ENCODE measurements at places on chromosomes 16 and 17.

DNA sequence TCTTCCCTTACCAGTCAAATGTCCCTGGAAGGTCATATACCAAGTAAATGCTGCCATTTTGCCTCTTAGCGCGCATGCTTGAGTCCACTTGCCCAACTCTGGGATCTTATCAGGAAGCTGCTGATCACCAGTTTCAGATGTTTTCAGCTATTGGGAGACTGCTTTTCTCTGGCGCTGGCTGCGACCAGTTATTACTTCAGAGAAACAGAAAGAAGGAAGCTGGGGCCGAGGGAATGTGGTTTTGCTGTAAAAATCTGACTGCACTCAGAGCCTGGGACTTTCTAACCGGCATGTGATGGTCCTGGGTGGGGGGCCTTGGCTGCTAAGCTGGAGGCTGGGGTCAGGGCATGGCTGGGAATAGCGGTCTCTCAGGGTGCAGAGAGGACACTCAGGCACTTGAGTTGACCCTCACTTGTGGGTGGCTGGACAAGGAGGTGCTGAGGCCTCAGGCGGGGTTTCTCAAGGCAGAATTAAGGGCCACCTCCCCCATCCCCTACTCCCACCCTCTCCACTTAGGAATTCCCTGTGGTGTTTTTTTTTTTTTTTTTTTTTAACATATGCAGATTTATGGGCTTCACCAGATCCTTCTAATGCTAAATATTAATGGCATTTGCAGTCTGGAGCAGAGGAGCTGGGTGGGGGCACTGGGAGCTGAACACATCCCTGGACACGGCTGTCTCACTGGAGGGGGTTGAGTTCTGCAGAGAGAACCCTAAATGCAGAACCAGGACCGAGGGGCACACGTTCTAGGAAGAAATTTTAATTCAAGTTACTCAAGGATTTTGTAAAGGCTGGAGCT, 145.8 kb downstream of the CYLD start:
- DNase-seq: no peak

- DNase-seq: no peak
These were observed 1.7 kb upstream of the MAZ start for GRCh38 chr16:29804455-29805231.

GRCh38 chr16:77739559-77739892, 17.2 kb downstream of the NUDT7 start:
- no peak for DNase-seq

DNA sequence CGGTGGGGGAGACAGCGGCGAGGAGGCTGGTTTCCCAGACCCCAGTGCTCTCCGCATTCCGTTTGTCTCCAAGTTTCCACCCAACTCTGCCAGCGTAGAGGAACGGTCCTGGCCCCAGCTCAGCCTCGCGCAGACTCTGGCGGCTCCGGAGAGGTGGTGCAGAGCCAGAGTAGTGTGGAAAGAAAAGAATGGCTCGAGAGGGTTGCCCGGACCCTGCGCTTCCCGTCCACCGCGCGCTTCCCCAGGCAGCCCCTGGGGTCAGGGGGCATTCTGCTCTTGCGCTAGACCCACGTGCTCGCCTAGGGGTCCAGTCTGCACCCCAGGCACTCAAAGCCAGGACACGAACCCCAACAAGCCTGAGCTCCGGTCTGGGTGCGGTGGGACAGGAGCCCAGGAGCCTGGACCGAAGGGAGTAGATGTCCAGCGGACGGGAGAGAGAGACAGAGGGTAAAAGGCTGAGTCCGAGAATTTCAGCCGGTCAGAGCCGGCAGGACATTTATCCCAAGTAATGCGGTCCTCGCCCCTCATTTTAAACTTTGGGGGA, 3.8 kb downstream of the PMP22 start:
- no peak for DNase-seq

DNA sequence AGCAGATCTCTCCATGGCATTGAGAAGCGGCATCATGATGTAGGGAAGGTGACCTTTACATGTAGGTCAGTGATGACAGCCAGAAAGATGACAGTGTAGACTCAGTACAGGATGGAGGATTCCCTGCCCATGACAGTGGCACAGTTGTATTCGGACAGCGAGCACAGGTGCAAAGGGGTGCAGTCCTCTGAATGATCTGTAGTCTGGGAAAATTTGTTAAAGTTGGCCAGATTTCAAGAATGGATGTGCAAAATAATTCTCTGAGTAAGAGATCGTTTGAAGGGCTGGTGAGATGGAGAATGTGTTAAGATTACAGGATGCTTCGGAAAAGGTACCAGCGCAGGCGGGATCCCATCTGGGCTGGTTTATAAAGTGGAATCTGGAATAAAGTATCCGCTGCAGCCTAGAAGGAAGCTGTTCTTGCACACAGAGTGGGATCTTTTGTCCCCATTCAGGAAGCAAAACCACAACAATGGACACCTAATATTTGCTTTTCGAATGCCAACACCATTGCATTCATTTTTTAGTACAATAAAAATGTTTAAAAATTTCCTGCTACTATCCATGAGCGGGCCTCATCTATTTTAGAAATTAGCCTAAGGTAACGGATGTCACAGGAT, 101.2 kb downstream of the RPTOR start:
- DNase-seq: no peak

DNA sequence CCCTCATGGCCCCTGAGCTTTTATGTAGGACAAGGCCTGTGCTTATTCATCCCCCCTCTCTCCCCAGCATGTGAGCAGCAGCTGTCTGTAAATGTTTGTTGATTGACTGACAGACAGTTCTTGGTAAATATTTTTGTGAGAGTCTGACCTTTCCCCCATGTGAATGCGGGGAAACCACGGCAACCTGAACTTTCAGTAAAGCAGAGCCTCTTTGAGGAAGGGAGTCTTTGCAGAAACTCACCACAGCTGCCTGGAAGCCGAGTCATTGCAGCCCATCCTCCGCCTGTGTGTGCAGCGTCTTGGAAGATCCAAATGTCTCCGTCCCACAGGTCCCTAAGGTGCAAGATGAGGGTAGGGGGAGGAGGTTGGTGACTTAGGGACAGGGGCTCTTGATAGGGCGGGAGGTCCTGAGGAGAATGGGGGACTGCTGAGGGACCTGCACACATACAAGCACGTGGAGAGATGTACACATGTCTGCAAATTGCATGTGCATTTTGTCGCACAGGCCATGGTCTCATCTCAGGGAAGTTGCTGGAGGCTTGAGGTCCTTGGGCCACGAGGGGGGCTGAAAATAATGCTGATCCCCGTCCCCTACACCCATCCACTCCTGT, 23.0 kb upstream of the IL21R start:
- DNase-seq: no peak
